ENCODE measurements at places on chromosomes 6 and 20.

DNA sequence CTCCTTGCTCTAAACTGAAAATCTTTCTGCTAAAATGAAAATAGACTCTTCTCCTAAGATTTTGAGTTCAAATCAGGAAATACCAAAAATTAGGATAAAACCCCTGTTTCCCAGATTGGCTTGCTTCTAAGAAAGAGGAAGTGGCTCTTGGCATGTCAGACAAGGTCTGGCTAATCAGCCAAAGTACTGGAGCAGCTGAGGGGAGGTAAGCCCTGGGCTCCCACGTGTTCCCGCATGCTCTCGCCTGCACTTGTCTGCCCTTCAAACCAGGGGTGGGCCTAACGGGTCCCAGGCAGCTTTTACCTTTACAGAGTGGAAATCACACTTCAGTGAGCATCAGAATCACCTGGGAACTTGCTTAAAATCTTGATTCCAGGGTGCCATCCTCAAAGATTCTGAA lies 43.2 kb upstream of the GABRR1 start:
- DNase-seq: no peak

DNA sequence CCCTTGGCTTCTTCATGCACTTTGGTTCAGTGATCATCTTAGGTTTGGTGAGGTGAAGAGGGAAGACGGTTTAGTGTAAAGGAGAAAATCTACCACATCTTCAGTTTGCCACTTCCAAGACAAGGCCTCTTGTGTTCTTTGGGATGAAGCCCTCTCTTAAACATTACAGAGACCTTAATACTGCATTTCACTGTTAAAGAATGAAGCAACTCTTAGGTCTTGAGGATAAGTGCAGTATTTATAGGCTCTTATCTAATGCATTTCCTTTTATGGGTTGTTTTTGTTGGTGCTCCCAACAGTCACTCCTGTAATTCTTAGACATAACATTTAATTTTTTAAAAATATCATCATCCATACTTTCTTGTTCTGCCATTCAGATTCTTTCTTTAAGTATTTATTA lies 139.9 kb upstream of the LAMP5 start:
- no peak for DNase-seq

GRCh38 chr6:127918506-127919427 lies 17.9 kb upstream of the THEMIS start:
- no peak for DNase-seq

- no peak for DNase-seq
These were observed 6.5 kb upstream of the C20orf204 start for GRCh38 chr20:64029293-64030117.
